ENCODE measurements at places on chromosomes 2 and 18.

GRCh38 chr2:172977270-172978062 lies 98.2 kb upstream of the MAP3K20 start:
- no peak for DNase-seq

- no peak for DNase-seq
Measured at GRCh38 chr2:96397756-96398530, 62.4 kb downstream of the NCAPH start.

- no peak for DNase-seq
Measured at GRCh38 chr2:234768608-234769196, 183.1 kb upstream of the SH3BP4 start.

DNA sequence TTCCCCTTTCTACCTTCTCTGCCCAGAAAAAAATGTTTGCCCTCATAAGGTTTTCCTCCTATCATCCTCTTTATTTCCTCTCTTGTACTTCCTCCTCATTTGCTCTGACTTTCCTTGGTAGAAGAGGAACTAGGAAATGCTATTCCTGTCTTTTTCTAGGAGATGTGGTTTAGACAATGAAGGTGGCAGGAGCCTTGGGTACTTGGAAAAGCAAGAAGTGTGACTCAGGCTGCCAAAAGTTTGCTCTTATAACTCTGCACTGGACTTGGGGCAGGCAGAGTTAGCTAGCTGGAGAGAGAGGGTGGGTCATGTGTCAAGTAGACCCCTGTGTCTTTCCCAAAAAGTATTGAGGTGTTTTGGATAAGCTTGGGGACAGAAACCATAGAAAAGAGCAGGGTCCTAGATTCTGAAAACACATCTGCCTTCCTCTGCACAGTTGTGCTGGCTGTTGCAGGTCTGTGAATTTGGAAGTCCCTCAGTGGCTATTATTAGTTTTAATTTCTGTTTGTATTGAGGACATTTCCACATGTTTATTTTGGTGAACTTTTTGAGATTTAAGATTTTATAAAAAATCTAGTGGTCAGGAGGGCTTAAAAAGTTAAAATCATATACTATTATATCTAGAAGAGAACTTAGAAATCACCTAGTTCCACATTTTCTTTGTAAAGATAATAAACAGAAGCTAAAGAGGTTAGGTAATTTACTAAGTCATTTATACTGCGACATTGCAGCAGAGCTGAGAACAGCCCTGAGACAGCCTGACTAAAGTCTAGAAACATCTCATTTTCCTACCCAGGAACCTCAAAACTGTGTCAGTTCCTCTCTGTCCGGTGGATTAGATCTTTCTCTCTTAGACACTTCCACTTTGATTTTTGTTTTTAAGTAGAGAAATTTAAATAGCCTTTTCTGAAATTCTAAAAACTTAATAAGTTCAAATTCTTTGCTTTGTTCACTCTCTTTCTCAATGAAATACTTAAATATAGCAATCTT lies 16.0 kb downstream of the INSIG2 start:
- no peak for DNase-seq

Measured in small intestine (tissue), 16 donors.